Fibroblast of the conjunctiva (primary cell): ENCODE measurements at places on chromosomes 11 and 22.

GRCh38 chr22:41410311-41410751 is 28.6 kb downstream of the TEF start:
- DNase-seq, result no peak

- DNase-seq, result peak; percentile 45
These were observed 89.3 kb downstream of the ARHGAP42 start for GRCh38 chr11:100776212-100776896.

- DNase-seq, result no peak
These were observed 18.2 kb upstream of the WDR74 start for GRCh38 chr11:62857541-62857982.

DNA sequence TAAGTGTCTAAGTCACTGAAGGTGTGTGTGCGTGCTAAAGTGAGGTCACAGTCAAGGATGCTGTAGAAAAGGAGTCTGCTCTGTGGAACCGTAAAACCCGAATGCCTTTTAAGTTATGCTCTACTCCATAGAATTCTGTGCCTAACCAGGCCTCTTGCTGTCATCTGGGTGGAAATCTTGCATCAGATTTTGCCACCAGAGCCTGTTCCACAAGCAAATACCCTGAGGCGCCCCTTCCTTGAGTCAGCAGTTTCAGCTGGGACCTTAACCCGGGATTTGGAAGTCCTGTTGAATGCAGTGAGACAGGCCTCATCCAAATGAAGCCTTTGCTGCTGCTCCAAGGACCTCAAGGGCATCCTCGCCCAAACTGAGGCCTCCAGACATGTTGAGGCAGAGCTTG is 109.8 kb downstream of the WNT11 start:
- no peak for DNase-seq

DNA sequence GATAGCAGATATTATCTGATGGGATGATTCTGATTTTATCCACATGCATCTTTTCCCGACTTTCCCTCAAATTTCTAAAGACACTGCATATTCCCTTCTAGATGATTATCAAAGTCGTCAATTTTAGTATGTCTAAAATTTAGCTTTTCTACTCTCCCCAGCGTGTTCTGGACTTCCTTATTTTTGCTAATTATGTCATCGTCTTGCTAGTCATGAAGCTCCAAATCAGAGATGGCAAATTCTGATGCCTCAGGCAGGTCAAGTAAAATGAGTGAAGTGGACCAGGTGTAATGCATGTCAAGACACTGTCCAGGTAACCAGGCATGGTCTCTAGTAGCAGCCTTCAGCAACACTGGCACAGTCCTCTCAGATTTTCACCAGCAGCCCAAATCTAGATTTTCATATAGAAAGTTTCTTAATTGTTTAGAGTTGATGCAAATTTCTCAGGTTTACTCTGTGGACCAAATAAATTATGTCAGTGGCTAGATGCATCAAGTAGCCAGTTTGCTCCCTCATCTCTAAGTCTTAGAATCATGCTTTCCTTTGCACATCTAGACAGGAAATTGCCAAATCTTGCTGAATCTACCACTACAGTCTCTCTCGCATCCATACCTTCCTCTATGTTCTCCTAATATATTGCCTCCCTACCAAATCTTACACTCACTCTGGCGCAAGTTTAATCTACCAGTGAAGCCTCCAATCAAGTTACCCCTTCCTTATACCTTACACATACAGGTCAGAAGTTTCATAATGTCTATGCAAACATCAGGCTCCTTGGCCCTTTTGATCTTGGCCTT is 10.6 kb downstream of the HSD17B12 start:
- no peak for DNase-seq

DNA sequence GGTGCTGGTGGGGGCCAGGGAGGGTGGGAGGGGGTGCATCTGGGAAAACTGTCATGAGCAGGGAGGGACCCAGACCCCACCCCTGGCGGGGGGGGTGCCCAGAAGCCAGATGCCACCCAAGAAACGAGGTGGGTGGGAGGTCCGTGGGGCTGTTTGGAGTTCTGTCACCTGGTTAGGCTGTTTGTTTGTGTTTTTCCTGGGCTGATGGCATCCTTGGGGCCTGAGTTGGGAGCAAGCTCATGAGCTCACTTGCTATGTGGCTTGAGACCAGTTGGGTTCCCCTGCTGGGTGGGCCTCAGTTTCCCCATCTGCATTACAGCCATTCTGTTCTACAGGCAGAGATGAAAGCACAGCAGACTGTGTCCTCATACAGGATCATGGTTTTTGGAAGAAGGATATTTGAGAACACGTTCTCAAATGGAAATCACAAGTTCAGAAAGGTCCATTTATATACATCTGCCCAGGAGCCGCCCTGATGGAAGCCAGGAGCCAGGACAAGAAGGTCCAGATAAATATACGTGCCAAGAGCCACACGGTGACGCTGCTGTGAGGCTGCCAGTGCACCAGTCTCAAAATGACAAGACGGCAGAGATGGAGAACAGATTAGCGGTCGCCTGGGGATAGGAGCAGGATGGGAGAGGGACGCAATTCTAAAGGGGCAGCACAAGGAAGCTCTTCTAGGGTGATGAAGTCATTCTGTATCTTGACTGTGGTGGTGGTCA is 312.9 kb downstream of the MN1 start:
- no peak for DNase-seq

DNA sequence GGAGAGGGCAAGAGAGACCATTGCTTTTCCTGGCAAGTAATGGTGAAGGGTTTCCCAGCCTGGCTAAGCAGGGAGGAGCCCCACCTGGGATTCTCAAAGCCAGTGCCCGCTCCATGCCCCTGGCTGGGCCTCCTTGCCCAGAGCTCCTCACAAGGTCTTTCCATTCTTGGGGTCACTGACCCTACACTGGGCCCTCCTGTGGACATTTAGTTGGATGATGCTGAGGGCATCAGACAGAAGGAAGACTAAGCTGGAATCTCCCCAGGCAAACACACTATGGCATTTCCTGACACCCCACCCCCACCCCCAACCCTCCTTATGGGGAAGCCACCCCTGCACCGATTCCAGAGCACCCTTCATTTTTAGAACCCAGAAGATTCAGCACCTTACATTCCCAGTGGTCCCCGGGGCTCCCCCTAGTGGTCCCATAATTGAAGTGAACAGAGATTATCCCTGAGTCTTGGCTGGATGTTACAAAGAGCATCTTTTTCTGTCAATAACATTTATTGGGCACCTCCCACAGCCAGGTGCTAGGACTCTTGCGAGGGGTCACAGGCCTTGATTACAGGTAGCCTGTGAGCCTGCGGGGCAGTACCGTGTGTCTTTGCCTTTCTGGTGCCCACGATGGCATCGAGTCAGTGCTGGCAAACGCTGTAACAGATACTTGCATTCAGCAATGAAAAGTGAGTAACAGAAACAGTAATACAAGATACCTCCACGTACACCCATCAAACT is 548.5 kb downstream of the BUD13 start:
- peak; percentile 2 for DNase-seq

DNA sequence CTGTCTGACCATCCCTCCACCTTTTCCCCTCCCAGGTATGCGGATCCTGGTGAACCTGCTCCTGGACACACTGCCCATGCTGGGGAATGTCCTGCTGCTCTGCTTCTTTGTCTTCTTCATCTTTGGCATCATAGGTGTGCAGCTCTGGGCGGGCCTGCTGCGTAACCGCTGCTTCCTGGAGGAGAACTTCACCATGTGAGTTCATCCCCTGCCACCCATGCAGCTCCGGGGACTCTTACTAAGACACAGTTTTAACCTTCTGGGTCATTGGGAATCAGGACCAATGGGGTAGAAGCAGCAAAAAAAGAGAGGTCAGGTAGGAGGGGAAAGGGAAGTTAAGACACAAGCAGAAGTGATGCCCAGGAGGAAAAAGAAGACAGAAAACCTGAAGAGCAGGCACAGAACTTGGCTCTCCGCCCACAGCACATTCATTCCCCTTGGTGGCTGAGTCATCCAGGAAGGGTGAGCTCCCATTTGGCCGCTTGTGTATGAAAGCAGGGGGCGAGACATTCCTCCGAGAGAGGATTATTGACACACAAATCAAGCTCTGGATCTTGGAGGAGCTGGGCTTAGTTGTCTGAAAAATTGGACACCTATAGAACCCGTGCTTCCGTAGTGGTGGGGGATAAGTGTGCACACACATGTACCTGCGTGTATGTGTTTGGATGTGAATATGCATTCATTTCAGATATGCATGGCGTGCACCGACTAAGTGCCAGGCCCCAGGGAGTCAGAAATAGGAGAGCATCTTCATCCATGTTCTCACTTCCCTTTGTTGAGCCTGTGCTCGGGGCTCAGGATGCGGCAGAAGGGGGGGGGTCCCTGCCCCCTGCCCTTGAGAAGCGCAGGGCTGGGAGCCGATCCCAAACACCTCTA is 64.2 kb downstream of the CACNA1I start:
- DNase-seq, result peak; percentile 67

GRCh38 chr11:37511425-37511933 is 913.4 kb upstream of the RAG2 start:
- peak; percentile 45 for DNase-seq

DNA sequence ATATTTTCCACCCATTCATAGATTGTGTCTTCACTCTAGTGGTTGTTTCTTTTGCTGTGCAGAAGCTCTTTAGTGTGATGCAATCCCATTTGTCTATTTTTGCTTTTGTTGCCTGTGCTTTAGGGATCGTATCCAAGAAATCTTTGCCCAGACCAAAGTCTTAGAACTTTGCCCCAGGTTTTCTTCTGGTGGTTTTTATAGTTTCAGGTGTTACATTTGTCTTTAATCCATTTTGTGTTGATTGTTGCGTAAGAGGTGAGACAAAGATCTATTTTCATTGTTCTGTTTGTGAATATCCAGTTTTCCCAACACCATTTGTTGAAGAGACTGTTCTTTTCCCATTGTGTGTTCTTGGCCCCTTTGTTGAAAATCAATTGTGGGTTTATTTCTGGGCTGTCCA is 6.4 kb downstream of the IL10RA start:
- DNase-seq, result no peak

GRCh38 chr11:33617672-33618350 is 82.8 kb downstream of the C11orf91 start:
- DNase-seq, result no peak

DNA sequence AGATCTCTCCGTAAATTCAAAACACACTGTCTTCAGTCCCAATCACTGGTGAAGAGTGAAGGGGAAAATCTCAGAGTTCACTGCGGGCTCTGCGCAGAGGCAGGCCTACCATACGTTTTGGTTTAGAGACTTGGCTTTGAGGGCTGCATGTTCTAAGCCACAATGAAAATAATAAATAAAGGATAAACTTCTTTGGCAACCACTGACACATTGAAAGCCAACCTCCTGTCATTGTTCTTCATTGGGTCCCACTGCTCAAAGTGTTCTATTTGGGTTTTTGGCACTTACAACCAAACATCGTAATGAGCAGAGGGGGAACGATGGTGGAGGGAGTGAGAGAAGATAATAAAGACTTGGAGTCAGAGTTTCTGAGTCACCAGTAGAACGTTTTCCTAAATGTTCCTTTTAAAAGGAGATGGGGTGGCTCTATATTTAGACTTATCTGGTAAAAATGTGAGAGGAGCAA is 472.9 kb downstream of the SOX6 start:
- DNase-seq, result no peak

DNA sequence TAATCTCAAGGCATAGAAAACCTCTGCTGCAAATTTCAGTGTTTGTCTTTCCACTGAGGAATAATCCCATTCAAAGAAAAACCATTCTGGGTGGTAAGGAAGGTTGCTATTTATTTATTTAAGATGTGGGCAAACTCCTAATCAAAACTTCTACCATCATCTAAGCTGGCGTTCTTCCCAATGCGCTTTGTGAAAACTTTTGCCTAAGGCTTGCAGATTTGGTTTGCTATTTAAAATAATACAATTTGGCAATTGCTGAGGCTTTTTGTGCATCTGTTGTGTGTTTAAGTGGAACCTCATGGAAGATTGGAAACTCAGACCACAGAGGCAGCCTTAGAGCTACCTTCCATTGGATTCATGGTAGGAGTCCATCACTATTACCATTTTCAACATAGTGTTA is 309.0 kb downstream of the BLID start:
- DNase-seq, result no peak

DNA sequence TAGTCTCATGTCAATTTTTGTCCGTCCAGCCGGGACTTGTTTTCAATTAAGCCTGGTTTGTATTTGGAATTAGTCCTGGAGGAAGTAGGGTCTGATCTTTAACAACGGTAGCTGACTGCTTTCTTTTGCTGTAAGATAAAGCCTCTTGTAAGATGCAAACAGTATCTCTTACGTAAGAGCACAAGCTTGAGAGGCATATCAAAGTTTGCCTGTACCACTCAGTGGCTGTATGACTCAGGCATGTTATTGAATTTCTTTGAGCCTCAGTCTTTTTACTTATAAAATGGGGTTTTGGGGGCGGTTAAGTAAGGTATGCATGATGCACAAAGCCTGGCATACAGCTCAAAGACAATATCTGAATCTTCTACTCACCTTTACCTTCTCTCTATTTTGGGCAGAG is 198.4 kb upstream of the NARS2 start:
- DNase-seq, result no peak

- DNase-seq, result no peak
These were observed 217.7 kb downstream of the HIPK3 start for GRCh38 chr11:33474866-33475265.

- DNase-seq, result no peak
These were observed 33.1 kb downstream of the PHLDB1 start for GRCh38 chr11:118640332-118641154.

DNA sequence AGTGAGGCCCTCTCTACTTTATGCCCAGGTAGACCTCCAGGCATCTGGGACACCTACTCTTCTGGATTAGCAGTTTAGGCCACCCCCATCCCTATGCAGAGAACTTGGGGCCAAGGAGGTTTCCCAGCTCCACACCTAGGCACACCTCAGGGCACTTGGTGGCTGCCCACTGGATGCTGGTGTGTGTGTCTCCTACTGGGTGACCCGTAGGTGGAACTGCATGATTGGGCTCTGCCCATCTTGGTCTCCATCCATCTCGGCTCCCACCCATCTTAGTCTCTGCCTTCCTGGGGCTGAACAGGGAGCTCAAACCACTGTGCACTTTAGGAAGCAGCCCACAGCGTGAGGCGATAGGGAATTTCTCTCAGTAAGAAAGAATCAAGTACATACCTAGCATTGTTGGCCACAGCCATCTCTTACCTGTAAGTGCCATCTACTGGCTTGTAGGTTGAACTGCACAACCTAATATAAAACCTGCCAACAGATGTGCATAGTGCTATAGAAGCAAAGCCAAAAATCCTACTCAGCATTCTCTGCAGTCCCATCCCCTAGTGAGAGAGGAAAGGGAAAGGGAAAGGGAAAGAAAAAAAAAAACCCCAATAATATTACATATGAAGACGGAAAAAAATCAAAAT is 61.6 kb upstream of the PTPN5 start:
- DNase-seq, result peak; percentile 3

DNA sequence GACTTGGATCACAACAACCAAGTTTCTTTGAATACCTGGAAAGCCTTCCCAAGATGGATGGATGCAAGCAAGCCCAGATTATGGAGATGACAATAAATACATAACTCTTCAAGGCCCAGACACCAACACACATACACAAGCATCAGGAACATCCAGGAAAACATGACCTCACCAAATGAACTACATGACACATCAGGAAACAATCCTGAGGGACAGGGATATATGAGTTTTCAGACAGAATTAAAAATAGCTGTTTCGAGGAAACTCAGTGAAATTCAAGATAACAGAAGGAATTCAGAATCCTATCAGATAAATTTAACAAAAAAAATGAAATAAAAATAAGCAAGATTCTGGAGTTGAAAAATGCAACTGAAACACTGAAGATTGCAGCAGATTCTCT is 659.4 kb downstream of the METTL15 start:
- DNase-seq, result no peak

- no peak for DNase-seq
These were observed 58.3 kb downstream of the AMOTL1 start for GRCh38 chr11:94826415-94826814.
